CD4-positive, alpha-beta T cell treated with Interleukin-15 for 4 hours (primary cell): ENCODE measurements at places on chromosomes 13 and 19.
A peak's percentile ranks its signal among the peaks of the same experiment; 100 is the strongest.

DNA sequence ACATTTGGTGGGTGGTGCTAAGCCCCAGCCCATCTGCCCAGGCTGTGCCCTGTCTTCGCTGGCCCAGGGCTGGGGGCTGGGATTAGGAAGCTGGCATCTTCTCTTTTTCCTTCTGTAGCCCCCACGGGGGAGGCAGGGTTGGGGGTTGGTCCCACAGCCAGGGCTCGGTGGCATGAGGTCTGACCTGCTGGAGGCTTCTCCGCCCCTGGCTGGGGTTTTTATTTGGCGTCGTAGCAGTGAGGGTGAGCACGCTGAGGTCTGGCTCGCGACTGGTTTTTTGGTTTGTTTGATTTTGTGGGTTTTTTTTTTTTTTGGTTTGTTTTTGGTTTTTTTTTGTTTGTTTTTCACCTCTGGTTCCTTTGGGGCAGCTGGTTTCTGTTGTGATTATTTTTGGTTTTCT lies 14.7 kb downstream of the ZNF574 start:
- no peak for DNase-seq

GRCh38 chr13:51623473-51623872 lies 39.2 kb downstream of the WDFY2 start:
- no peak for DNase-seq

- no peak for DNase-seq
Measured at GRCh38 chr19:52664461-52664860, 26.3 kb upstream of the ZNF83 start.

DNA sequence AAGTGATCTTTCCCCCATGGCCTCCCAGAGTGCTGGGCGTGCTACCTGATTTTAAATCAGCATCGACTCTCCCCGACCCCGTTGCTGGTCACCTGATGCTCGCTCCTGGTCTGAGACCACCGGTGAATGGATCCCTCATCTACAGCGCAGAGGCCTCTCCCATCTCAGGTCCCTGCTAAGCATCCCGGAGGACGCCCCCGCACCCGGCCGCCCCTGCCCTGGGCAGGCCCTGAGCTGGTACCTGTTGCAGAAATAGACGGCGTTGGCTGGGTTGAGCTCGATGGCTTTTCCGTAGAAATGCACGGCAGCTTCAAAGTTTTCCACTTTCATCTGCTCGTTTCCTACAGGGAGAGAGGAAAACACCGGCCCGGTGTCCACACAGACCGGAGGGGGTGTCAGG lies 18.1 kb downstream of the SGTA start:
- no peak for DNase-seq

DNA sequence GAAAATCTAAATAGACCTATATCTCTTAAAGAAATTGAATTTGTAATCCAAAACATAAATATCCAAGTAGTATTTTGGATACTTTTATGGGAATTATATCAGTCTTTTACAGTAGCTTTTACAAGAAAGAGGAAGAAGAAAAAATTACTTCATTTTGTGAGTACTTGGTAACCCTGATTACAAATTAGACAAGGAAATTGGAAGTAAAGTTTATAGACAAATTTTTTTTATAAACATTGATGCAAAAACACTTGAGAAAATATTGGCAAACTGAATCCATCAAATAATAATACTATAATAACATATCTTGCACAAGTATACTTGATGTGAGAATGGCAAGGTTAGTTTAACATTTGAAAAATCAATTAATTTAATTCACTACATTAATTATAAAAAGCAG lies 954.1 kb upstream of the MIR17HG start:
- no peak for DNase-seq

- no peak for DNase-seq
Measured at GRCh38 chr19:4728871-4729270, 5.2 kb upstream of the DPP9 start.

DNA sequence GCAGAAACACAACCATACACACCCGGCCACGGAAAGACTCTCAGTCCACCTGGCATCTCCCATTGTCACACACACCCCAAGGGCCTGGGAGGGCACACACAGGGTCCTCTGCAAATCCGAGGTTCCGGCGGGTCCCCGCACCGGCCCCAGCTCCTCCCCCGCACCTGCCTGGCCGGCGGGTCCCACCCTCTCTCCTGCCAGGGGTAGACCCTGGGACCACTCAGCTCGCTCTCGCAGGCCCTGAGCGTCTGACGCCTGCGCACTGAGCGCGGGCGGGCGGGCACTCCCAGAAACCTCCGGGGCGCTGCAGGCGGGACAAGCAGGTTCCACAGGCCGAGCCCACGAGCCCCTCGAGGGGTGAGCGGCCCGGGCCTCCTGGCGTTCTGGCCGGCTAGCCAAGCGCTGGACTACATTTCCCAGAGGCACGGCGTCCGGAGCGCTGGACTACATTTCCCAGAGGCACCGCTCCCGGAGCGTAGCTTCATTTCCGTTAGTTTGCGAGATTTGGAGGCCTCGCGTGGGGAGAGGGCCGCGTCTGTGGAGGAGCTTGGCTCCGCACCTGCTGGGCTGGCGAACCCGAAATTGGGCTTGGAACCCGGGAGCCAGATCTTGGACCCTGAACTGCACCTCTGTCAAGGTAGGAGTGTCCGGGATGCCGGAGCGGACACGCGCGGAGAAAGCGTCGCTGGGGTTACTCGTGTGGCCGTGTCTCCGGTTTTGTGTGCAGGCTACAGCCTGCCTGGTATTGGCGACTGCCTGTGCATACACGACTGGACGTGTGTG lies at the start of gene ZNF420:
ZNF420 (plus strand) TSS at position 500 of the 783 bp plus-strand sequence. CDS start 10,686 bp downstream, outside the sequence.
- peak; percentile 92 for DNase-seq

DNA sequence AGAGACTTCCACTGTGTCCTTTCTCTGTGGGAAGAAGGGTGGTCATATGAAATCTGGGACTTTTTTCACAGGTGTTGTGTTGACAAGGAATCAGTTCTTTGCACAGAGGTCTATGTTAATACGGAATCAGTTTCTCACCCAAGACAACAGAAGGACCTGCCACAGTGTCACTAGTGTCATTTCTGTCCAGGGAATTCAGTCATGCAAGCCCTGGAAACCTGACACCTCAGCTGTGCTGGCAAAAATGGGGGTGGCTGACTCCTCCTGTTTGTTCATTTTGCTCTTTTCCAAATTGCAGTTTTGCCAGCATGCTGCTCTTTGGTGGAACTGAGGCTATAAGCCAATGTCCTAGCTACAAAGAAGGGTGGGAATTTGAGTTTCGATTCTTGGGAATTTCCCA lies 49.8 kb upstream of the ESD start:
- no peak for DNase-seq

GRCh38 chr13:24328145-24328544 lies 18.8 kb downstream of the C1QTNF9 start:
- no peak for DNase-seq

- no peak for DNase-seq
Measured at GRCh38 chr19:31626941-31627340, 277.7 kb upstream of the TSHZ3 start.

- no peak for DNase-seq
Measured at GRCh38 chr19:29442094-29442493, 83.7 kb upstream of the VSTM2B start.

- no peak for DNase-seq
Measured at GRCh38 chr19:47544476-47544875, 28.5 kb downstream of the ZNF541 start.

- peak; percentile 58 for DNase-seq
Measured at GRCh38 chr13:46551410-46552302, 1.3 kb upstream of the LRCH1 start.

GRCh38 chr19:51572908-51573307 lies 1.8 kb downstream of the ZNF175 start:
- DNase-seq, result no peak

- DNase-seq, result no peak
Measured at GRCh38 chr13:28429685-28430290, 65.1 kb downstream of the FLT1 start.

DNA sequence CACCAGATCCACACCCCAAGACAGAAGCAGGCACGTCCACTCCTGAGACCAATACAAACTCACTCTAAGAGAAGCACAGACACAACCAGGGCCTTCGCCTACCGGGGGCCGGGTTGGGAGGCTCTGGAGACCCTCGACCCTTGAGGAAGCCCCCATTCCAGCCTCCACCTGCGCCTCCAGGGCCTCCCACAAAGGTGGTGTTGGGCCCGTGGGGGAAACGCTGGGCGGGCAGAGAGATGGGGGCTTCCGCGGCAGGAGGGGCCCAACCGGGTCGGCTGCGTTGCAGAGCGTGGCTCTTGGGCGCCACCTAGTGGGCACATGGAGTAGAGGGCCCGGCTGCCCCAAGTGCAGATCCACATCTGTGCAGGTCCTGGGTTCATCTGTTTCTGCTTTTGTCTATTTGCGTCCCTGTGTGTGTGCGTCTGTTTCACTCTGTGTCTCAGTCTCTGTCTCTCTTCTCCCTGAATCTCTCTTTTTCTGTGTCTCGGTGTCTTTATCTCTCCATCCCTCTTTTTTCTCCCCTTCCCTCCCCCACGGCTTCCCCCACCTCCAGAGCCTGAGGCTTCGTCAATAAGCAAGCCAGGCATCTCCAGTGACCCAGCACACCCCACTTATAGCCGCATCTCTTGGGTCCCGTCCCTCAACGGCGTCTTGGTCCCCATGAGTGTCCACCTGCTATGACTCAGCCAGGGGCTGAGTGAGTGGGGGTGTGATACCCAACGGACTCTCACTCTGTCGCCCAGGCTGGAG lies 10.5 kb upstream of the TINCR start:
- peak; percentile 60 for DNase-seq

DNA sequence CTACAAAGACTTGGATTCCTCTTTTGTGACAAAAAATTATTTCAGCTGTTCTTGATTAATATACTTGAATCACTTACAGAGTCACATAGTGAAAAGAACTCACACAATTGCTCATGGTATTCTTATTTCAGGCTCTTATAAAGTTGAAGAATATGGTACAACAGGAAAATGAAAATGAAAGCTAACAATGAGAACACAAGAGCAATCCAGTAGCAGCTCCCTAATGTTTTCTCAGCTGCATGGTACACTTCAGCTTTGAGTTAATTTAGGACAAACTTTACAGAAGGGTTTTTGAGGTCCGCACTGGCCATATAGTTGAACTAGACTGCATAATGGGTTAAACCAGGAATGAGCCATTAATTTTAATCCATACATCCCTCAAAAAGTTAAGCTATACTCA lies 1261.8 kb downstream of the SLITRK5 start:
- DNase-seq, result no peak

DNA sequence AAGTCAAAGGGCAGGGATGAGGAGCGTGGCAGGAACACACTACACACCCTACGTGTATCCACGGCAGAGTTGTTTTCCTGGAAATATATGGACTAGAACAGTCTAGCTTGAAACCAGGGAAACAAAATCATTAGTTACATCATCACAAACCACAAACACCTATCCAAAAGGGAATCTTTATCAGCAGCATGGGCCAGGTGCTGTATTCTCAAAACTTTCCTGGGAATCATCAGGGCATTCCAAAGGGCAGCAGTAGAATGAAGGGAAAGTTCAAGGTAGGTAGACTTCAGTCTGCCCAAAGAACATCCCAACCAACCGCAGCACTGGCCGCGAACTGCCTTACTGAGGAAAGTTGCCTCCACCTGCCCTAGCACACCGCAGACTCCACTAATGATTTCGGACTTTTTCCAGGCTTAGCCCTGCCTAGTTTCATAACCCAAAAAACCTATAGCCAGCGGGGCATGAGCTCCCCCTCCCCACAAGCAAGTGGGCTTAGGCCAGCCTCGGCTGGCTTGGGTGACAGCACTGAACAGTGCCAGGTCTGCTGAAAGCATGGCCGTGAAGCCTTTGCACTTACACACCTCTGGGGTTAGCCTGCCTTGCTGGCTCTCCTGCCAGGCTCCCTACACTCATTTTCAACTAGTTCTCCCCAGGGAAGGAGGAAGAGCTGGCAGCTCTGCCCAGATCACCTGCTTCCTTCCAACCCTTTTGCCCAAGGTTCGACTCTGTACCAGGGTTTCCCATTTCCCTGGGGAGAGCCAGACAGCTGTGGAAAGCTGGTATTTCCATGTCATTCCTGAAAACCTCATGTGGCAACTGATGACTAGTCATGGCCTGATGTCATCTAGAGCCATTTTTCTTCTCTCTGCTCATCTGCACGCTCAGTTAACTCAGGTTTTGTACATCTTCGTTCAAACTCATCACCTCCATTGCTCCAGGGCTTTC lies 77.3 kb upstream of the UBAC2 start:
- DNase-seq, result no peak

- DNase-seq, result peak; percentile 27
Measured at GRCh38 chr13:108342369-108343289, 73.1 kb downstream of the TNFSF13B start.

DNA sequence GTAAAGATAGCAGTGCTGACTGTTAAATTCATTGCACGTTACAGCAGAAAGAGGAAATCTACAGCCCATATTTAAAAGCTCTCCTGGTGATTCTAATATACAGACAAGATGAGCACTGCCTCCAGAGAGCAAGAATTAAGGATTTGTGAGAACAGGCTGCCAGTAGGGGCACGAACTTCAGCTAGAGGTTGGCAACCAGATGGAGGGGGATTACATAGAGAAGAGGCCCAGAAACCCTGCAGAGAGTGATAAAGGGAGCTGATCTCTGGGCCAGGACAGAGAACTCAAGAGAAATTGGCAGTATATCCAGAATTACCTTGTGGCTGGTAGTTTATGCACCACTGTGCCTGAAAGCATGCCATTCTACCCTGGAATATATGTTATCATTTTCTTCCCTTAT lies 144.8 kb downstream of the UFM1 start:
- no peak for DNase-seq

DNA sequence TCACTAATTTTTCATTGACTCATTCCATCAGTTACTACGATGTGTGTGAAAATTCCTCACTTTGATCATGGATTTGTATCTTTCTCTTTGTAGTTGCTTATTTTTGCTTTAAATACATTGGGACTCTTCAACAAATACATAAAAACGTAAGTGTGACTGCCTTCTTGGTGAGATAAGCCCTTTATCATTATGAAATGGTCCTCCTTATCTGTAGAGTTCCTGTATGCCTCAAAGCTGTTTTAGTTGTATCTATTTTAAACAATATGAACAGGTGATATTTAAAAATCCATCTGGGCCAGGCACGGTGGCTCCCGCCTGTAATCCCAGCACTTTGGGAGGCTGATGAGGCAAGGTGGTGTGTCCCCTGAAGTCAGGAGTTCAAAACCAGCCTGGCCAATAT lies 11.3 kb downstream of the DCUN1D2 start:
- DNase-seq, result no peak

GRCh38 chr19:8361921-8362793 lies 1.8 kb upstream of the ANGPTL4 start:
- no peak for DNase-seq
